Stimulated activated CD8-positive, alpha-beta memory T cell treated with anti-CD3 and anti-CD28 coated beads, Interleukin-7, amount 100 ng/mL, for 1 hour (primary cell): ENCODE measurements at places on chromosomes 6 and 20.

GRCh38 chr6:27776504-27776903 lies 135.7 kb downstream of the OR2B2 start:
- DNase-seq: no peak

DNA sequence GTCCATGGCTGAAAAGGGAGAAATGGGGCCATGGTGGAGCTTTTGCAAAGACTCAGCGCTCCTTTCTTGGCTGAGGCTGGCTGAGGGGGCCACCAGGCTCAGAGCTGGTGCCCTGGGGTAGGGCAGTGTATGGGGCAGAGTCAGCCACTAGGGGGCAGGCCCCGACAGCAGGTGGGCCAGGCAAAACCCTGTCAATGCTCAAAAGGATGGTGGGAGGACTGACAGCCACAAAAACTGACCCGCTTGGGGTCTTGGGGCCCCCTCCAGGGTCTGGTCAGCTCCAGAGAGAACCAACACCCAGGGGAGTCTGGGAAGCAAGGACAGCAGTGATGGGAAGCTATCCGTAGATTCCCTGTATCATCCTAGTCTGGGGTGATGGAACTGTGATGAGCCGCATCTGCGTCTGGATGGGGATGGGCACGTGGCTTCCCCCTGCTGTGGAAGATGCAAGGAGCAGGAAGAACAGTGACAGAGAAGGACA lies 306.9 kb downstream of the DHX35 start:
- DNase-seq: no peak

DNA sequence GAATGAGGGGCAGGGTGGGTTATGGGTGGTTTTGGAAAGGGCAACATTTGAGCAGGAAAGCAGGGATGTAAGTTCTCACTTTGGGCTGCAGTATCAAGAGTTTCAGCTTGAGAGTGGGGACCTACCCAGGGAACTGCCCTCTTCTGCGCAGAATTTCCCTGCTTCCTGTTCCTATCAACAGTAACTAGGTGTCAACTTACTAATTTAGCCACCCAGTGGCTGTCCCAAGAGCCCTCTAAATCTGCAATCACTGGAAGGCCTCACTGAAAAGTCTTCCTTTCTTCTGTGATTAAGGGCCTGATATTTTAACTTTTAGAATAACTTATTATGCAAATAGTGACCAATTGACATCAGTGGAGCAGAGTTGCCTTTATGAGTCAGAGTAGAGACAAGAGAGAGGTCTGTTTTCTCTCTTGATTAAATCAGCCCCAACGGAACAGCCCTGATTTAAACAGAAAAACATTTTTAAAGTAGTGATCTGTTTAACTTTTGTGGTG lies 118.2 kb upstream of the RIPOR2 start:
- no peak for DNase-seq

- DNase-seq: no peak
Observed at GRCh38 chr6:44809258-44809657, 421.8 kb downstream of the CDC5L start.

DNA sequence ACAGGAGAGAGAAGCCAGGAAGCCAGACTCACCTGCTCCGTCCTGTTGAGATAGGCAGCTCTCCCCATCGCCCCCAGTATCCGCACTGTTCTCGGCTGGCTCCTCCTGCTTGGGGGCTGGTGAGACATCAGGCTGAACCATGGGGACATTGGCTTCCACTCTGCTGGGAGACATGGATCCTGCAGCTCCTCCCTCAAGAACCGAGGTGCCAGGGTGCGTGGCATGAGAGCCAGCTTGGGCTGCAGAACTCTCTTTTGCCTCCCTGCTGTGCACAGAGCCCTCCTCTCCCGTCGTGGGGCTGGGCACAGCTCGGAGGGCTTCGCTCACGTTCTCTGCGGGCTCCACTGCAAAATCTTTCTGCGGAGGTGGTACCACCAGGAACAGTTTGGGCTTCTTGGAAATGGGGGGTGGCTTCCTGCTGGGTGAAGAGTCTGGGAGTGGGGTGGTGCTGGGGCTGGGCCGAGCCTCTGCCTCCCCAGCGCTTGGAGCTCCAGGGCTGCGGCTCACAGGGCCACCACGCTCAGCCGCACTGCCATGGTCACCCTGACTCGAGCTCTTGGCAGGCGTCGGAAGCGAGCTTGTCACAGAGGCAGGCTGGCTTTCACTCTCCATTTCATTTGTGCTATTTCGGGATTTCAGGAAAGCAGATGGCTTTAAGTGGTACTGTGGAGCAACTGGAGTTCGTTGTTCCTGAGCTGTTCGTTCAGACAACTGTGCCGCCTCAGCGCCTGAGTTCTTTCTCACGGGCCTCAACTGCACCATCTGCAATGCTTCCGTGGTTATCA lies 26.5 kb downstream of the HEBP2 start:
- no peak for DNase-seq

DNA sequence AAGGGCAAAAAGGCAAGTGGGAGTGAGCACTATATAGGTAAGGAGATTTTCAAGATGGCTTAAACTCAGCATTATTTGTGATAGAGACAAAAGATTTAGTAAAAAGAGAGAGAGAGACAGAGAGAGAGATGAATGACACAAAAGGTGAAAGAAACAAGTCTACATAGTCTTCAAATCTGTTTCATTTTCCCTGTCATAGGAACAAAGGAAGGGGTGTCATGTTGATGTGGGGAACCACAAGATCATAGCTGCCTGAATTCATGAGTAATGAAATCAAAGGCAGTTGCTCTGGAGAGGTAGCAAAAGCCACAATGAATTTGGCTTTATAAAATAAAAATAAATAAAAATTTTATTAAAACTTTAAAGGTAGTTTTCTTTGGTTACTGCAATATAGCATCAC lies 67.2 kb upstream of the PHIP start:
- DNase-seq: no peak

- no peak for DNase-seq
Observed at GRCh38 chr20:62244644-62245108, 6.4 kb downstream of the OSBPL2 start.

GRCh38 chr6:68737061-68737460 lies 102.0 kb downstream of the ADGRB3 start:
- no peak for DNase-seq

DNA sequence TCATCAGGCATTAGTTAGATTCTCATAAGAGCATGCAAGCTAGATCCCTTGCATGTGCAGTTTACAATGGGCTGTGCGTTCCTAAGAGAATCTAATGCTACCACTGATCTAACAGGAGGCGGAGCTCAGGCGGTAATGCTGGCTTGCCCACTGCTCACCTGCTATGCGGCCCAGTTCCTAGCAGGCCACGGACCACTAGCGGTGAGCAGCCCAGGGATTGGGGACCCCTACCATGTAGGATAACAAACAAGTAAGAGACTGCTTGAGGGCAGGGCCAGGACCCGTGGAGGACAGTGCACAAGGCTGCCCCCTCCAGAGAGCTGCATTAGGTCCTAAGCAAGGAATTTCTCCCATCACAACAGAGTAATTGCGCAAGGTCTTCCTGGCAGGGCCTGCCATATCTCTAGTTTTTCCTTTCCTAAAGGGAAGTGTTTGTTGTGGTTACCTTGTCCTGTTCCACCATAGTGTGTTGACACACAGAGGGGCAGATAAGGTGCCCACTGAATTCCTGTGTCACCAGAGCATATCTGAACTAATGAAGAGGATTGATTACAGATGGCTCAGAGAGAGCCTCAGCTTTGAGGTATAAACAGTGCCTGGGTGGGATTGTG lies 58.0 kb downstream of the PACRG start:
- DNase-seq: no peak

DNA sequence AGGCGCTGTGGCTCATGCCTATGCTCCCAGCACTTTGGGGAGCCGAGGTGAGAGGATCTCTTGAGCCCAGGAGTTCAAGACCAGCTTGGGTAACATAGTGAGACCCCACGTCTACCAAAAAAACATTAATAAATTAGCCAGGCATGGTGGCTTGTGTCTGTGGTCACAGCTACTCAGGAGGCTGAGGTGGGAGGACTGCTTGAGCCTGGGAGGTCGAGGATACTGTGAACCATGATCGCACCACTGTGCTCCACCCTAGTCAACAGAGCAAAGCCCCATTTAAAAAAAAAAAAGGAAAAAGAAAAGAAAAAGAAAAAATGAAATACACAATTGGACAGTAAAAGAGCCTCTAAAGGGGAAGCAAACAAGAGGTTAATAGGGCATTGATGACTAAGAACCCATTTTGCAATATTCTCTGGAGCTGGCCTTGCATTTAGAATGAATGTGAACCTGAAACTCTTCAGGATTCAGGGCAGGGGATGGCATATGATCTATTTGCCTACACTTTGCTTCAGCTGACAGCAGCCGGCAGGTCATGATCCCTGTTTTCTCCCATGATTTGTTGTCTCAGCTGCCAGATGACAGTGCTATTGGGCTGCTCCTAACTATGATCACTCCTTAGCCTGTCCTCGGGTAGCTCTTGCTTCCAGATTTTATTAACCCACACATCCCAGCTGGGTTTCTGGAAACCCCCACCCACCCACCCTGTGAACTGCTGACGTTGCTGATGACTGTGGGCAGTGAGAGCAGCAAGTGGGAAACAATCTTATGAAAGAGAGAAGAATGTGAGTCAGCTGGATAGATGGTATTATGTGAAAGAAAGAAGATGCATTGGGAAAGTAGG lies 83.8 kb upstream of the ELOVL5 start:
- DNase-seq: no peak

DNA sequence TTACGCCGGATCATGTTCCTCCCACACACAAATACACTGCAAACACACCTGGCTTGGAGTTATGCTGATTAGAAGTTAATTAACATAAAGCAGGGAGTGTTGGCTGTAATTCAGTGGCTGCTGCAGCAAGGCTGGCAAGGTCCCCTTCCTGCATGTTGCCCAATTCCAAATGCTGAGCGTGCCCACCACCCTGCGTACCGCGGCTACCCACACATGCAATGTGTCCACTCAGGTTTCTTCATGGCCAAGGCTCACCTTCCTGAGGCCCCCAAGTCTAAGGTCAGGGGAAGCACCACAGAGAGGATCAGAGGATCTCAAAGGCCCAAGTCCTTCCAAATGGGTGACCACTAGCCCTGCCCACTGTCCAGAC lies 11.6 kb upstream of the PRND start:
- no peak for DNase-seq

DNA sequence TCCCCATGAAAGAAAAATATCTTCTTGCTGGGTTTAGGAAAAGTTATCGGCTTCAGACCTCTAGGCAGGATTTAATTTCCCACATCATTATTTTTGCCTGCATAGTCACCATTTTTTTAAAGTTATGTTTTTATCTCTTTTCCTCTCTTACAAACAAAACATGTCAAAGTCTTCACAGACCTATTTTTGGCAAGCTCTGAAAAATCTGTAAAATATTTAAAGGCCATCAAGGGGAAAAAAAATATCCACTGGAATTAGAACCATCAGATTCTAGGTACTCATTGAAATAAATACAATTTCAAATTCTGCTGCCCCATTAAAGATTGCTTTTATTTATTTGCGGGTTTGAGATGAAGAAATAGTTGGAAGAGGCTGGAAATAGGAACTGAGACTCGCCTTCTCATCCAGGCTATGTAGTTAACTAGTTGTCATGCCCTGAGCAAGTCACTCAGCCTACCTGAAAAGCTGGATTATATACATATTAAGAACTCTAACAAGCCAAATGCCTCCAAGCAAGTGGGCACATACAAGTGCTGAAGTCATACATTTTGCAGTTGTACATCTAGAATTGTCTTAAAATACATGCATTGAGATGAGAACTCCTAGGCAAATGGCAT lies 101.7 kb upstream of the SASH1 start:
- DNase-seq: no peak

GRCh38 chr6:158669145-158670035 lies 19.5 kb downstream of the SYTL3 start:
- DNase-seq: no peak

- no peak for DNase-seq
Observed at GRCh38 chr6:148134592-148134991, 208.0 kb upstream of the SASH1 start.

DNA sequence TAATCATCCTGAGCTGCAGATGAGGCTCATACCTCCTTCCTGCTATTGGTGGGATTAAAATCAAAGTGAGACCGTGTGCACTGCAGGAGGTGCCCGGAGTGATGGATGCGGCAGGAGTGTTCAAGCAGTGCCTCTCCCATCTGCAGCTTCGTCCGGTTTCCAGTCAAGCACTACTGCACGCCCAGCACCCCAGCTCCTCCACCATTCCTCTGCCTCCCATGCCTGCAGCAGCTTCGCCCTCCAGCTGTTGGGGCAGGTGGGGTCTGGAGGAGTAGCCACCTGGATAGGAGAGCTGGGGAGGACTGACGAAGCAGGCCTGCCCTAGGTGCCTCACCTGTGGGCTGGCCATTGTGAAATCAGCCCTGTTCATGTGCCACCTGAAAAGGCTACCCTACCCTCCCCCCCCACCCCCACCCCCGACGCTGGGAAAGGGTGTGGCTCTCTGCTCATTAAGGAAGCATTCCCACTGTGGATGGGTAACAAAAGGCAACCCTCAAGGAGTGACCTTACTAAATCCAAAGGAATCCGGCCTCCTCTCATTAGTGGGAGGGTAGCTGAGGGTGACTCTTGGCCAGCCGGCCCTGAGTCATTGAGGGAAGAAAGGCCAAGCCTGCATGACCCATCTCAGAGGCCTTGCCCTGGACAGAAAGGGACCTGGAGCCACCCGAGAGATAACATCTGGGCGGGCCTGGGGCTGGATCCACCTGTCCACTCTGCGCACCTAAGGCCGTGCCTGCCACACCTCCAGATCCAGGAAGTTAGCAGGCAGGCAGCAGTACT lies 115.9 kb upstream of the ARMC2 start:
- no peak for DNase-seq

DNA sequence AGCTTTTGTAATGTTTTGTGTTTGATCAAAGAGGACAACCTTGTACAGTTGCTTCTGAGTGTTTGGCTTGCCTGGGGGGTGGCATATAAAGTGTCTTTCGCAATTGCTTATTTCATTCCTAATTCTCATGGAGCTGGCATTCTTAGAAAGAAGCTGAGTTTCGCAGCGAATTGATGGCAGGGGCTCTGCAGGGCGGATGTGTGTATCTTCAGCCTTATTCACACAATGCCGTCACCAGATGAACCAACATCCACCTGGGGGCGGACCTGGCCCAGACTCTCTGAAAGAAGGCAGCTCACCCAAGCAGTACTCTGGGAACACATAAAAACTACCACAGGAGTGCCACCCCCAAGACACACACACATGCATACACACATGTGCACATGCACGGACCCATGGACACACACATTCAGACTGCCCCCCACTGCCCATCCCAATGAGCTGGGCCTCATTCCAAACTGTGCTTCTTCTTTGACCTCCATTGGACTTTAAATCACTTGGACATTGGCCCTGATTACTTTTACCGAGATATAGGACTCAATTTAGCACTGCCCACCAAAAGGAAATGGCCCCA lies 55.4 kb upstream of the FOXQ1 start:
- DNase-seq: no peak

- DNase-seq: no peak
Observed at GRCh38 chr6:2579241-2579761, 171.4 kb downstream of the MYLK4 start.

DNA sequence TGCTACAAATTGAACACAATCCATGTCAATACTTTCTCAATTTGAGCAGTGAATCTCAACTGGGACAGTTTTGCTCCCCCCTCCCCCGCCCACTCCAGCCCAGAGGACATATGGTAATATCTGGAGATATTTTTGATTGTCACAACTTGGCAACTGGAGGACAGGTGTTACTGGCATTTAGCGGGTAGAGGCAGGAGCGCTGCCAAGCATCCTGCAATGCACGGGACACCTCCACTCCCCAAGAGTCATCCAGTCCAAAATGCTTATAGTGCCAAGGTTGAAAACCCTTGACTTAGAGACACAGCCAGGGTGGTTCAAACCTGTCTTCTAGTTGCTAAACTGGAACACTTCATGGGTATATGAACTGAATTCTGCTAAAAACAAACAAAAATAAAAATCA lies 26.9 kb upstream of the LRRC1 start:
- no peak for DNase-seq

GRCh38 chr6:14498748-14499147 lies 381.2 kb downstream of the CD83 start:
- no peak for DNase-seq
